ENCODE measurements at places on chromosomes 7 and 10.

DNA sequence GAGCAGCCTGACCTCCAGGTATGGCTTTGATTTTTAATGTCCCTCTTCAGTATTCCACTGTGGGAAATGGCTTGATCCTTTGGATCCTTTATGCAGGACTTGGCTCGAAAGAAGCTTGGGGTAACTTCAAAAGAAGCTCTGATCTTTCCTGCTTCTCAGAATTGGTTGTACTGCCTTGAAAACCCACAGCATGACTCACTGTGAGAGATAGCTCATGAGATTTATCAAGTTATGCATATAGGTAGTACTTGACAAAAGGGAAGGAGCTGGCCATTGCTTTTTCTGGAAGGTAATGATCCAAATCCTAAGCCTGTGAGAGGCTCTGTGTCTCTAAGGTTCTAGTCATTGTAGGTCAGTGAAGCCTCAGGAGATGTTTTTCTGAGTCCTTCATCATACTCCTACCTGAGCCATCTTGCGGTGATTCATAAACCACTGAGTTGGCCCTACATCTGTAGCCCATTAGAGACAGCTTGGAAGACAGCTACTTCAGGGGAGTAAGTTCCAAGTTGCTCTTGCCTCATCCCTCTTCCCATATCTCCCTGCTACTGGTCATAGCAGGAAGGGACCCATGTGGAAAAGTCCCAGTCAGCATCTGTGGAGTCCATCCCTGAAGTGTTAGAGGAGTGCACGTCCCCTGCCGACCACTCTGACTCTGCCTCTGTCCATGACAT is 36.7 kb upstream of the NFKB2 start:
- no peak for DNase-seq

DNA sequence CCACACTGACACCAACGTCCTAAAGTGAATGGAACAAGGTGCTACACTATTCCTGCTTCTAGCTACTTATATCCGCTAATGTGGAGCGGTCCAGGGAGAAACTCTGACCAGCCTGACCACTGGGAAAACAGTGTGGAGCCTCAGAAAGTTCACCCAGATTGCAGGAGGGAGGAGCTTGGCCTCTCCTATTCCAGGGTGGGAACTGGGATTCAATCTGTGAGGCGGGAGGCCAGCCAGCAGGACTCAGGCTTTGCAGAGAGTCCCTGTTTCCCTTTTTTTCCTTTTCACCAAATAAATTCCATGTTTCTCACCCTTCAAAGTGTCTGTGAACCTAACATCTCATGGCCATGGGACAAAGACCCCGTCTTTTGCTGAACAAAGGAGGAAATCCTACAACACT is 86.4 kb upstream of the SEMA3C start:
- no peak for DNase-seq

DNA sequence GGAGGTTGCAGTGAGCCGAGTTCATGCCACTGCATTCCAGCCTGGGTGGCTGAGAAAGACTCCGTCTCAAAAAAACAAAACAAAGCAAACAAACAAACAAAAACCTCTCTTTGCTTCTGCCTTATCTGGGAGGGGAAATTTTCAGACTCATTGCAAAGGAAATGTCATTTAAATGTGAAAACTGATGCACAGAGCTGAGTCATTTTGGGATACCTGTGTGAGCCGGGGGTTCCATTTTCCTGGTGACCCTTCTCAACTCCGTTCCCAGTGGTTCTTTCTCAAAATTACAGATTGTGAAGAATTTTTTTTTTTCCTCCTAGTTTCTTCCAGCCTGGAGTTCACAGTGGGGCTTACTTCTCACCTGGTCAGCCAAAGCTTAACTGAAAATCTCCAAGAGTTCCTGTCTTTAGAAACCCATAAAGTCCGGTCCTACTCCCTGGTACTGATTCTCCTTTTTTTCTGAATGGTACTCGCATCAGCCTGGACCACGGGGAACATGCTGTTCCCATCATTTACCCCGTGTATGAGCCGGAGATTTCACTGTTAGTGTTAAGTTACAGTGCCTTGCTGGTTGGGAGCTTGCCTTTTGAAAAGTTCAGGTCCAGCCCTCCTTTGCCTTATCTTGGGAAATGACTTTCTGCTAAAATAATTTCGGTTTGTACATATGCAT is 56.9 kb downstream of the RBM20 start:
- no peak for DNase-seq

- no peak for DNase-seq
These were observed 17.5 kb upstream of the RUFY2 start for GRCh38 chr10:68424454-68425014.

GRCh38 chr7:114718861-114719260 is 203.0 kb upstream of the MDFIC start:
- DNase-seq = no peak

- peak; percentile 61 for DNase-seq
These were observed 14.0 kb downstream of the DNAJB12 start for GRCh38 chr10:72340510-72341261.

GRCh38 chr10:97270523-97271154 is 21.8 kb downstream of the ARHGAP19 start:
- DNase-seq = no peak

GRCh38 chr7:100432053-100432452 is 2.4 kb downstream of the MEPCE start:
- no peak for DNase-seq

GRCh38 chr10:35910234-35910633 is 268.1 kb upstream of the FZD8 start:
- DNase-seq = no peak

GRCh38 chr10:49242604-49243003 is 54.4 kb upstream of the TMEM273 start:
- DNase-seq = no peak

- DNase-seq = no peak
These were observed 28.1 kb upstream of the PTN start for GRCh38 chr7:137371616-137372015.

GRCh38 chr10:114172776-114173602 is 1.0 kb downstream of the CCDC186 start:
- no peak for DNase-seq

DNA sequence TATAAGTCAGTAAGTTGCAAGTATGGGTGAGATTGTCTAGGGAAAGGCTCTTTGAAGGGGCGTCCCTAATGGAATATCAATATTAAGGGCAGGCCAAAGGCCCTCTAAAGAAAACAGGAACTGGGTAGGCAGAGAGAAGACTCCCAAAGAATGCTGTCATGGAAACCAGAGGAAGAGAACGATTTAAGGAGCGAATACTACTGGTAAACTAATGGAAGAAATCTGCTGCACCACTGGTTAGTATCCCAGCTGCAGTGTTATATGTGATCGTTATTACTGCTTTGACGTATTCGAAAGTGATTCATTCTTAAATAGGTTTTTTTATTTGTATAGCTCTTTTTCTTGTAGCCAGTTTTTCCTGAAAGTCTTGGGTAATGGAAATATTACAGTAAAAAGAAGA is 1.3 kb downstream of the CASP2 start:
- no peak for DNase-seq

DNA sequence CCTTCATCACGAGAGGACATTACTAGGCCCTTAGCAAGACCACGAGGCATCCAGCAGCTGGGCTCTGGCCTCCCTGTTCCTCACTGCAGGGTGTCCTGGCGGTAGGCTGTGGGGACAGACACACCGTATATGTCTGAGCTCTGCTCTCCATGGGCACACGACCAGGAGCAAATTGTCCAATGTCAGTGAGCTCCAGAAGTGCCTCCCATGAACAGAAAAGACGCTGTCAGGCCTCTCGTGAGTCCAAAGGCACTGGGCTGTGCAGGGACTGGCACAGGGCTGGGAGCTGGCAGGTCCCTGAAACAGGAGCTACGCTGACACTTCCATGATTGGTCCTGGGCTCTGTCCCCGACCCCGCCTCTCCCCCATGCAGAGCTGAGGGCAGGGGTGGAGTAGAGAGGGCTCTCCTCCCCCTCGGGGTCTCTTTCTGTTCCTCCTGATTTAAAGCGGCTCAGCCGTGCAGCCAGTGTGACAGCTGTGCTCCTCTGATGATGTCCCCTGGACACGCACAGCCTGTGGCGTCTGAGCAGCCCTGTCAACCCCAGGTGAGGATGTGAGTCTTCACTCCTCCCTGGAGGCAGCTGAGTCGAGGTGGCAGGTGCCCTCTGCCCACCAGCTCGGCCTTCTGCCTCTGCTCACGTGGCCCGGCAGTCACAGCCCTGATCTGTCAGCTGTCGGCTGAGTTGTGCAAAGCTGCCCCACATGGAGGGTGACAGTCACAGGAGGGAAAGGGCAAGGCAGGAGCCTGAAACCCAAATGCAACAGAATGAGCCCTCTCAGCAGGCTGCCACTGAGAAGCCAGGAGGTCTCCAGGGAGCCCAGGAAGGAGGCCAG is 13.0 kb downstream of the ANTXRL start:
- no peak for DNase-seq

- DNase-seq = no peak
These were observed 367.3 kb upstream of the PCDH15 start for GRCh38 chr10:55168343-55168742.

DNA sequence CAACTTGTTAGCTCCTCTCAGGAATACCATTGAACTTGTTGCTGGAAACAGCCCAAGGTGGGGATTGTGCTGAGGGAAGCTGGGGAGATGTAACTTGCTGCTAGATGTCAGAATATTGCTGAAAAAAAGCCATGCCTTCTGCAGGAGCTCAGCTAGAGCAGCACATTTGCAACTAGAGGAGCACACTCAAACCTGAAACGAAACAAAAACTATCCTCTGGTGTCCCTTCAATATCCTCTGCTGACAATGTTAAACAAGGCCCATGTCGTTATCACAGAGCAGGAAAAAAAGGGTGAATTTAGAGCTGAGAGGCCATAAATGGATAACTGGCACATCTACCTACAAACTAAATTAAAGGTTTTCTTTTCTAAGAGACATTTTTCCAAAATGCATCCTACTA is 53.7 kb upstream of the MACC1 start:
- DNase-seq = no peak

DNA sequence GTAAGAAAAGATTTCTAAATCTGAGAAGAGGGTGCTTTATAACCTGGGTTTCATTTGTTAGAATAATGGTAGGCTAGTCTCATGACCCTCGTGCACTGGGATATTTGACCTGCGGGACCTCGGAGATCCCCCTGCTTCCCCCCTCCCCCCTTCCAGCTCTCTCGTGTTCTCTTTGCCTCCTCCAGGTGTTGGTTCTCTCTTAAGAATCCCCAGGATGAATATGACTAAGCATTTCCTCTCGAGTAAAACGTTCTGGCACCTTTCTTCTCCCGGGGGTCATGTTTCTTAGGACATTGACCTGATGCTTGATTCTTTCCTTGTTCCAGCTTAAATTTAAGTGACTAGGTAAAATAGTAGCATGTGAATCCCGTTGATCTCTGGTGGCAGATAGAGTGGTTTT is 71.2 kb downstream of the SHH start:
- no peak for DNase-seq

DNA sequence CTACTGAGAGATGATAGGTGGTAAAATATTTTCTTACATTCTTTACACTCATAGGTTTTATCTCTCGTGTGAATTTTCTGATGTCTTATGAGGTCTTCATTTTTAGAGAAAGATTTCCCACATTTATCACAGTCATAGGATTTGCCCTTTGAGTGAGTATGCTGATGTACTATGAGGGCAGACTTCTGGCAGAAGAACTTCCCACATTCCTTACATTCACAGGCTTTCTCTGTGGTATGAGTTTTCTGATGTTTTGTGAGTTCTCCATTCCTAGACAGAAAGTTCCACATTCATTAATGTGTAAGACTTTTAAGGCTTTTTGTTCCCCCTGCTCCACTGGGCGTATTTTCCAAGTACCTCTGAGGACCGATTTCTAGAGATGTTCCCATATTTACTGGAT is 23.5 kb downstream of the ZNF25 start:
- DNase-seq = no peak

DNA sequence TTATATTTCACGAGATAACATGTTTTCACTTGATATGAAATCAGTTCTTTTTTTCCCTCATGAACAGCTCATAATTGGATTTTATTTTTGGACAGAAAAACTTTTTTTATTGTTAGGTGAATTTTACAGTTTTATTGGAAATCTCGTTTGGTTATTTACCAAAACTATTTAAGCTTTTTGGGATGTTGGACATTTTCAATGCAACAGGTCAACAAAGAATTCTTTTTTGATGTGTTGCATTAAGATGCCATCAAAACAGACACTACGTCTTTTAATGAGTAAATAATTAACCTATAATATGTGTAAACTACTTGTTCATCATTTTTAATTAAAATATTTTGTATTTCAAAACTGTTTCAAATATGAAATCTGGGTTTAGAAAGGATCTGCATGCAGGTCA is 5.3 kb downstream of the KMT2E start:
- no peak for DNase-seq

DNA sequence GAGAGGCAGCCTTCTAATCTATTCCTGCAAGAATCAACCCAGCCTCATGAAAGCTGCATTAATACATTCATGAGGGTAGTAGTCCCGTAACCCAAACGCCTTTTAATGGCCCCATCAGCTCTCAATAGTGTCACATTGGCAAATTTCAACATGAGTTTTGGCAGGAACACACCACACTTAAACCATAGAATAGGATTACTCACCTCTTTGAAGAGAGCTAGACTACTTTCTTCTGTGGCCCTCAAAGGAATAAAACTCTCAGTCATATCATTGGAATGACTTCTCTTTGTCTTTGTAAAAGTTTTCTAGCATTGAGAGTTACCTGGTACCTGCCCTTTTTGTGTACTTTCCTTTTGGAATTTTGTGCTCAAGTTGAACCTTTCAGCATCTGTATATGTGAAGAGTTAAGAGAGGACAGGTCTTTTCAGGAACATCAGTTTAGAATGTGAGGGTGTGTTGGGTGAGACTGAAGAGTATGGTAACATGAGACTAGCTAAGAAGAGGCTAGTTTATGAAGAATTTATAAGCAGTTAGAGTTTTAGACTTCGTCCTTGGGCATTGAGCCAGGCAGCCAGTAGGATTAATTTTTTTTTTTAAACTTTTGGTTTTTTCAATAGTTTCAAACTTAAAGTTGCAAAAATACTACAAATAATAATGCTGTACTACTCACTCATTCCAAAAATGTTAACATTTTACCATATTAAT is 92.6 kb downstream of the MLLT10 start:
- DNase-seq = no peak

GRCh38 chr7:151818674-151819519 is 58.0 kb downstream of the PRKAG2 start:
- no peak for DNase-seq

- DNase-seq = no peak
These were observed 1.4 kb upstream of the CDCA7L start for GRCh38 chr7:21947056-21947455.

Measured in effector memory CD4-positive, alpha-beta T cell (primary cell).